Metanephros (tissue), 2 donors: ENCODE measurements at places on chromosomes 4 and X. TPM values are rescaled to one million over a fixed set of nuclear protein-coding genes. Genes with fewer than 3 reads are reported as not detected.

ANK2 gene
- total RNA-seq: 114 TPM

SSX3 gene
- total RNA-seq: not detected

SPARCL1 gene
- 46.2 TPM for total RNA-seq

SUPT20HL1 gene
- total RNA-seq: not detected

PABPC1L2A gene
- total RNA-seq: not detected

MAGEA1 gene
- total RNA-seq: not detected

PNCK gene
- 6.5 TPM for total RNA-seq

ATP11C gene
- total RNA-seq: 24.4 TPM

RADX gene
- 2.5 TPM for total RNA-seq

ACOX3 gene
- total RNA-seq: 31.9 TPM

NDNF gene
- total RNA-seq: 35.4 TPM

GCNA gene
- total RNA-seq: 2.6 TPM

PRKX gene
- total RNA-seq: 15.9 TPM

STPG2 gene
- total RNA-seq: 1.4 TPM

CSN1S1 gene
- not detected for total RNA-seq

TCEAL7 gene
- total RNA-seq: 26.8 TPM

GAGE13 gene
- total RNA-seq: not detected

CA5B gene
- total RNA-seq: 13.7 TPM

CXorf65 gene
- 0.23 TPM for total RNA-seq

TEX11 gene
- total RNA-seq: not detected

RTL9 gene
- total RNA-seq: 0.18 TPM

PDZD4 gene
- total RNA-seq: 10.6 TPM

RHOXF1 gene
- total RNA-seq: 0.47 TPM

POU4F2 gene
- total RNA-seq: not detected

VCX gene
- not detected for total RNA-seq

PPBP gene
- total RNA-seq: 26.9 TPM

CSAG3 gene
- total RNA-seq: not detected

PALLD gene
- 180 TPM for total RNA-seq

RBM46 gene
- not detected for total RNA-seq

SH3RF1 gene
- total RNA-seq: 29.8 TPM

SLC6A14 gene
- total RNA-seq: not detected

POLN gene
- 6.1 TPM for total RNA-seq

F8A2 gene
- total RNA-seq: not detected

MGAT4D gene
- total RNA-seq: not detected

PCSK1N gene
- total RNA-seq: 38.5 TPM

METTL14 gene
- total RNA-seq: 30.4 TPM

G6PD gene
- 31.3 TPM for total RNA-seq

ESX1 gene
- not detected for total RNA-seq

SSX2 gene
- total RNA-seq: not detected

TLL1 gene
- 4.1 TPM for total RNA-seq

SLC16A2 gene
- 17.9 TPM for total RNA-seq

RAB9B gene
- total RNA-seq: 5.6 TPM

SYN1 gene
- 0.64 TPM for total RNA-seq

CC2D2A gene
- total RNA-seq: 42.0 TPM

DGAT2L6 gene
- total RNA-seq: 0.29 TPM

FAM184B gene
- 1.6 TPM for total RNA-seq

TRAM1L1 gene
- total RNA-seq: 9.9 TPM

ATP2B3 gene
- 0.12 TPM for total RNA-seq

NEIL3 gene
- total RNA-seq: 3.9 TPM
